NCI-H1048 (cell line): ENCODE measurements at places on chromosomes 13 and 19.
A peak's percentile ranks its signal among the peaks of the same experiment; 100 is the strongest.

- DNase-seq = no peak
Observed at GRCh38 chr13:95536632-95537241, 15.8 kb upstream of the CLDN10 start.

DNA sequence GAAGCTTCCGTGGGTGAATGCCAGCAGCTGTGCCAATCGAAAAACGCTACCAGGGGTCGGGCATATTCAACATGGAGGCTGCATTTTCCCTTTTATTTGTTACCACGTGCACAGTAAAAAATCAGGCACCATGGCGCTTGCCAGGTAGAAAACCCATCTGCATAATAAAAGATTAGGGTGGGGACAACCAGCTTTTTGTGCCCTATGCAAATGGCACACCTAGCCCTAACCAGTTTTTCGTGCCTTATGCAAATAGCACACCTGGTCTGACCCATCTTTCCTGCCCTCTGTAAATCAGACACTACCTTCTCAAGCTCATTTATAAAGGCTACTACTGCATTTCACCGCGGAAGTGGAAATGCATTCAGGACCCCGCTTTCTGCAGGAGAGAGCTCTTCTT is 62.1 kb upstream of the FREM2 start:
- peak; percentile 10 for DNase-seq

GRCh38 chr19:34847393-34847792 is 74.4 kb upstream of the ZNF599 start:
- no peak for DNase-seq

DNA sequence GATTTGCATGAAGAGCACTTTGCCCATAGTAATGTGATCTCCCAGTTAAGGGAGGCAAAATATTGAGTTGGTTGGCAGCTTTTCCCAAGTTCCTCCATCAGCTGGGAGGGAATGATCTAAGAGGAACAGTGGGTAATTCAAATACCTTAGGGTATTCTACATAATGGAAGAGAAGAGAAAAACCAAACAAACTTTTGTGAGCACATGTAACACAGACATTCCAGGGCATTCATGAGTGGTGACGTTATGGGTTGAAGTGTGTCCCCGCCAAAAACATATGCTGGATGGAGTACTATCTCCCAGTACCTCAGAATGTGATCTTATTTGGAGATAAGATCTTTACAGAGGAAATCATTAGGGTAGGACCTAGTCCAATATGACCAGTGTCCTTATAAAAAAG is 220.1 kb downstream of the FOXO1 start:
- DNase-seq = no peak

DNA sequence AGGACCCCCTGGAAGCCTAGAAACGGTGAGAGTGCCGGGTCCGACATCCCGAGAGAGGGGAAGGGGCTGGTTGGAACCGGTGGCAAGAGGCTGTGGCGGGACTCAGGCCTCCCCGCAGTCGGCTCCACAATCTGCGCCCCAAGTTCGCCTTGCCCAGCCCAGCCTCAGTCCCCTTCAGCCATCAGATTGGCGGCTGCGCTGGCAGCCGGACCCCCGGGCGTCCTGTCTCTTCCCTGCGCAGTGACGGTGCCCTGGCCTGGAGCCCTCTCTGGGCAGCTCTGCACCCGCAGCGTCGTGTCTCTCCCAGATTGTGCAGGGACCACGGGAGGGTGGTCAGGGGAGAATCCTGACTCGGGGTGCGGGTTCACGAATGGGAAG is 315 bp downstream of the ZNF492 start:
- no peak for DNase-seq

DNA sequence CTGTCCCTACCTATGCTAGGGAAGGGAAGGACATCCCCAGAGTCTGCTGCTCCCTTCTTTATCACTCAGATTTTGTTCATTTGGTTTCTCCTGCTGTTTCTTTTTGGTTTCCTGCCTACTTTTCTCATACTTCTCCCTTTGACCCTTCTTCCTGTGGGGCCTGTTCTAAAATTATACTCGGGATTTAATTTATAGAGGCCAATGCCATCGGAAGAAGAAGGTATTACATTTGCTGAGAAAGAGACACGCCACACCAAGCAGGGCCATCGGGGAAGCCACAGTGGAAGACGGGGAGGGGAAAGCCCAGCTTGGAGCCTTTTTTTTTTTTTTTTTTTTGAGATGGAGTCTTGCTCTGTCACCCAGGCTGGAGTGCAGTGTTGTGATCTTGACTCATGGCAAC is 46.8 kb upstream of the FARP1 start:
- DNase-seq = no peak

- DNase-seq = no peak
Observed at GRCh38 chr19:19452243-19453124, 47.0 kb downstream of the GATAD2A start.

GRCh38 chr19:43465468-43466120 is at the start of gene LYPD3:
Gene LYPD3, minus strand, starts transcription at chr19:43465608. Its CDS starts 37 bp downstream, at chr19:43465571.
- no peak for DNase-seq

DNA sequence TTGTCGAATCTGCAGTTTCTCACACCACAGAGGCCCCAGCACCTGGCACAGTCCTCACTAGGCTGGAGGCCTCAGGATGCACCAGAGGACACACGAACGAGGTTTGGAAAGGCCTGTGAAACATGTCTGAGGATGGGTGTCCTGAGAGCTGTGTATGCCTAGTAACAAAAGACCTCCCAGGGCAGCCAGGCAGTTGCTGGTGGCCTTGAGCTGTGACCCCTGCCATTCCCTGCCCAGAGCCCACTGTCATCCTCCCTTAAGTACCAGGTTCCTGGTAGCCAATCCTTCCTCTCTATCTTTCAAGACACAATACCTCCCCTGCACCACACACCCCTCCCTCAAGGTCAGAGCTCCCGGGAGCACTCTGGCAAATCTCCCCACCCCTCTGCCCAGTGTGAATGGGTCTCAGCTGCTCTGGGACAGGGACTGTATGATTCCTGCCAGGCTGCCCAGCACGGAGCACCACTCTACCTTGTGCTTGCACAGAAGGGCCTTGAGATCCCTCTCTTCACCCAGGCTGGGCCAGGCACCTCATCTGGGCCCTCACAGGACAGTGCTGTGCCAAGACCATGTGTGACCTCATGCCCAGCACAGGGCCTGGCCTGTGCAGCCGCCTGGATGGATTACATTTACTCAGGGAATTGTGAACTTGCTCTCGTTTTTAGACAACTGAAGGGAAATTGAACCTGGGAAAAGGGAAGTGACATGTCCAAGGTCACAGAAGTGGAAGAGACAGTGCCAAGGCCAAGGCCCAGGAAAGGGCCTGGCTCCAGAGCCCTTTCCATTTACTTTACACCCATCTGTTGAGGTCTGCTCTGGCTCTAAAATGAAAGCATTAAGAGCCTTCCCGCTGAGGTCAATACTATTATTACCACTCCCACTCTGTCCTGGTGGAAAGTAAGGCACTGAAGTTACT is 2.2 kb downstream of the ZNF787 start:
- DNase-seq = no peak

GRCh38 chr13:74062933-74063332 is 71.3 kb downstream of the KLF12 start:
- no peak for DNase-seq

DNA sequence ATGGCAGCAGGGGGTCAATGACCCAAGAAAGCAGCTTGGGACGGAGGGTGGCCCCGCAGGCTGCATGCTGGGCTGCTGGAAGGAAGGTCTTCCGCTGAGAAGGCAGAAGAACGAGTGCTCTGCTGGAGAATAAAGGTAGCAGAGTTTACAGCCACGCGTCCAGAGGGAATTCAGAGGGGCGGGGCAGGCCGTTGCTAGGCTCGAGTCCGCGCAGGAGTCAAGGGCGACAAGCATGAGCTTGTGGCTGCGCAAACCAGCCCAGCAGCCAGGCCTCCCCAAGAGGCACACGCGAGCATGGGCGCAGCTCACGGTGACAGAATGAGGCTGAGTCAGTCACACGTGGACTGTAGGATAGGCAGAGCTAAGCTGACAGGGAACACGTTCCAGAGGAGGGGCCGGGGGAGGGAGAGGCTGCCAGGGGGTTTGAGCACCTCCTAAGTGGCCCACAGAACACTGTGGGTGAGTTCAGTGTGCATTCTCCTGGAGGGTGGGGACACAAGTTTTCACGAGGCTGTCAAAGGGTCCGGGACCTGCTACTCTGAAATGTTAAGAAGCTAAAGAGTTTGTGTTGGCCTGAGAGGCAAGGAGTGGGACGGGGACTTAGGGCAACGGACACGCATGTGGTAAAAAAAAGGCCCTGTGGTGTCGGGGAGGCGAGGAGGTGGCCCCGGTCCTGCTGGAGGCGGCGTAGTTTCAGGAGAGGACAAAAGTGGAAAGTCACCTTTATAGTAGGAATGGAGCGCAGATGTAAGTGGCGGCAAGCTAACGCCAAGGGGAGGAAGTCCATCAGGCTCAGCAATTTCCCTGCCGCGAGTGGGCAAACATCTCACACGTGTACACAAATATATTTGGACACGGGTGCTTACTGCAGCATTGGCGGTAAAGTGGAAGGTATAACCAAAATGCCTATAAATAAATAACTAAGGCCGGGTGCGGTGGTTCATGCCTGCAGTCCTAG is 17.7 kb downstream of the RFX2 start:
- DNase-seq = no peak

DNA sequence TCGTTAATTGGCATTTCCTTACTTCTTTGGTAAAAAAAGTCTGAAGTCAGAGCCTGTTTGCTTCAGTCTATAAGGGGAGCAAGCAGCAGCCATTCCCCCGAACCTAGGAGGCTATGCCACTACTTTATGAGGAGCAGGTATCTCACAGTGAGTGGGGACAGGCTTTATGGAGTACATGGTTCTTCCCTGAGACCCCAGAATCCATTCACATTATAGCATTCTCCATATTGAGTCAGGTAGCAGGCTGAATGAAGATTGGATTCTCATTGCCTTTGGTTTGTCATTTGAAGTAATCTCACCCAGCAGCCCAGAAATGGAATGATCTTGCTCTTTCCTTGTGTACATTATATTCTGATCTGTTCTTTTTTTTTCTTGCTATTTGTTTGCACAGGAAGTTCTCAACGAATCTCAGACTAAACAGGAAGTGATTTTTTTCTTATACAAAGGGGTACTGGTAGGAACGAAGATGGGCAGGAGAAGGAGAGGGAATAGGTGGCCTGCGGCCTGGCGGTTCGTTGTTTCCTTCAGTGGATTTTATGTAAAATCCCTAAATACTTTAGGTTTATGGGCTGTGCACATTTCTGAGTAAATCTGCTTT is 74.4 kb downstream of the ARHGAP35 start:
- no peak for DNase-seq

DNA sequence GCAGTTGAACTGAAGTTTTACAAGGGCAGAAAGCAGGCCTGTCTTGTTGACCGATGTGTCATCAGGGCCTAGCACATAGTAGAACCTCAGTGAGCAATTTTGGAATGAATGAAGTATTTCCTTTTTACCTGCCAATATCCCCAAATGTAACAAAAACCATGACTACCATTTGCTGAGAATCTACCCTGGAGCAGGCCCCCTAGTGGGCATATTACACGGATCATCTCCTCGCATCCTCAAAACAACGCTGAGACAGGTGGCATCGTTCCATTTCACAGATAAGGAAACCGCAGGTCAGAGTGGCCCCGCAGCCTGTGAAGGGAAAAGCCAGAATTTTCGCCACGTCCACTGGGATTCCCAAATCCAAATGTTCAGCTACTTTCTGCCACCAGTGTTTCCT is 77.9 kb downstream of the CACNA1A start:
- no peak for DNase-seq

GRCh38 chr19:4800591-4801081 is 9.1 kb downstream of the FEM1A start:
- no peak for DNase-seq

- DNase-seq = no peak
Observed at GRCh38 chr13:80873589-80873988, 532.7 kb upstream of the SPRY2 start.

DNA sequence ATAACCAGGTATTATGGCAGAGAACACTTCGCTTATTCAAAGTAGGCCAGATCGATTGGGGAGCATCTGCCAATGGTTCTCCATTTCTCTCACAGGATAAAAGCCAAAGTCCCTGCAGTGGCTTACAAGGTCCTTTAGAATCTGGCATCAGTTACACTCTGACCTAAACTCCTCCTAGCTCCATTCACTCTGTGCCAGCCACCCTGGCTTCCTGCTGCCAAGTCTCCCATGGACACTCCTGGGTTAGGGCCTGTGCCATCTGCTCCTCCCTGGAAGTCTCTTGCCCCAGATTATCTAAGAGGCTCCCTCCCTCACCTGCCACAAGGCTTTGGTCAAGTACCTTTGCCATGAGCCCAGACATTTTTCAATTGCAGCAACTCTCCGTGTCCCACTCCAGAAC is 649.2 kb downstream of the DACH1 start:
- DNase-seq = no peak

- no peak for DNase-seq
Observed at GRCh38 chr13:53152057-53152421, 123.4 kb downstream of the OLFM4 start.

GRCh38 chr13:59728896-59729545 is 434.7 kb downstream of the DIAPH3 start:
- no peak for DNase-seq

GRCh38 chr13:34070006-34070405 is 252.1 kb downstream of the RFC3 start:
- DNase-seq = no peak

GRCh38 chr13:27172495-27172842 is 858 bp upstream of the USP12 start:
- DNase-seq = no peak

DNA sequence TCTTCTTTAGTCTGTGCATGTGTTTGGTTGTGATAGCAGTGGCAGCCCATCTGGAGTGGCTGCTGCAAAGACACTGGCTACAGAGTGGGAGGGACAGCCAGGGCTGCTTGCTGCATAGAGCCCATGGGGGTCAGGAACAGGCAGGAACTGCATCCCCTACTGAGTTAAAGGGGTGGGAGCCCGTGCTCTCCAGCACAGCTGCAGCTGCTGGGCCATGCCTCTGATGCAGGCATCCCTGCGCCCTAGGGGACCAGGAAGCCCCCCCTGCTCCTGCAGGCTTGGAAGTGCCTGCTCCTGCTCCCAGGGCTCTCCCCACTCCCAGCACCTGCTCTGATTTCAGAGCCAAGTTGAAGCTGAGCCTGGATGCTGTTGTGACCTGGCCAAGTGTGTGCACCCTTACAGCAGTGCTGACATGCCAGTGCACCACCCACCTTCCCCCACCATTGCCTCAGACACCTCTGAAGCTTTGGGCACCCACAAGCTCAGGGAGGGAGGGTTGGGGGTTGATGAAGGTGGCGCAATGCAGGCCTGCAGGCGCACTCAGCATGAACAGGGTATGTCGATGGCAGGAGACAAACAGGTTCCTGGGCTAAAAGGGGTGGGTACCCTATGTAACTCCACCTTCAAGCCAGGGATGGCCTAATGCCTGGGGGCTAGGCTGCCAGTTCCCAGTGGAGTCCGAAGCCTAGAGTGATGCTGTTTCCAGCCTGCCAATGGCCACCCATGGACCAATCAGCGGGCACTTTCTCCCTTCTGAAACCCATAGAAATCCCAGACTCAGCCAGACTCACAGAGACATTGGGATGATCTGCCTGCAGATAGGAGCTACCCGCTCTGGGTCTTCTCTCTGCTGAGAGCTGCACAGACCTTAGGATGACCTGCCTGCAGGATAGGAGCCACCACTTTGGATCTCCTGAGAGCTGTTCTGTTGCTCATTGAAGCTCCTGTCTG is 919.9 kb upstream of the MIR17HG start:
- DNase-seq = no peak

GRCh38 chr19:1063909-1064660 is 2.9 kb upstream of the ARHGAP45 start:
- DNase-seq = no peak

- no peak for DNase-seq
Observed at GRCh38 chr13:38753878-38754277, 67.0 kb downstream of the FREM2 start.
